ELR (cell line): ENCODE measurements at places on chromosomes 7 and 10.

DNA sequence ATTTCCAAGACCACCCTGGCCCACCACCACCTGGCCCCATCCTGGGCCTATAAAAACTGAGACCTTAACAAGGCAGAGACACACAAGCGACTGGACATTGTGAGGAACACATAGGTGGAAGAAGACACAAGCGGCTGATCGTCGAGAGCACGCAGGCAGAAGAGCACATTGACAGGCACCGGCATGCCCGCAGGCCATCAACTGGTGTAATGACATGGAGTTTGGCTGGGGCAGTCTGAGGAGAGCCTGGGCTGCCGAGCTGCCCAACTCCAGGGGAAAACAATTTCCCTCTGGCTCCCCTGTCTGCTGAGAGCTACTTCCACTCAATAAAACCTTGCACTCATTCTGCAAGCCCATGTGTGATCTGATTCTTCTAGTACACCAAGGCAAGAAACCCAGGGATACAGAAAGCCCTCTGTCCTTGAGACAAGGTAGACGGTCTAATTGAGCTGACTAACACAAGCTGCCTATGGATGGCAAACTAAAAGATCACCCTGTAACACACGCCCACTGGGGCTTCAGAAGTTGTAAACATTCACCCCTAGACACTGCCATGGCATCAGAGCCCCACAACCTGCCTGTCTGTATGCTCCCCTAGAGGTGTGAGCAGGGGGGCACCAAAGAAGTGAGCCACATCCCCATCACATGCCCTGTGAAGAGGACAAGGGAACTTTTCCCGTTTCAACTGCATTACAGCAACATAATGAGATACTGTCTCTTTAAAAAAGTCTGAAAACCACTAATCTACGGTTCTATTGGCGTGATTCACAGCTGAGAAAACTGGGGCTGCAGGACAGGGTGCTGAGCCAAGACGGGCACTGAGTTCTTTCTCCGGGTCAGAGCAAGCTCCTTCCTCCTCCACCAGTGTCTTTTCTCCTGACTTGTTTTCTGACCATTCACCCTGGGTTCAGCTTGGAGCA is 18.5 kb upstream of the TNS3 start:
- DNase-seq = peak; percentile 90

DNA sequence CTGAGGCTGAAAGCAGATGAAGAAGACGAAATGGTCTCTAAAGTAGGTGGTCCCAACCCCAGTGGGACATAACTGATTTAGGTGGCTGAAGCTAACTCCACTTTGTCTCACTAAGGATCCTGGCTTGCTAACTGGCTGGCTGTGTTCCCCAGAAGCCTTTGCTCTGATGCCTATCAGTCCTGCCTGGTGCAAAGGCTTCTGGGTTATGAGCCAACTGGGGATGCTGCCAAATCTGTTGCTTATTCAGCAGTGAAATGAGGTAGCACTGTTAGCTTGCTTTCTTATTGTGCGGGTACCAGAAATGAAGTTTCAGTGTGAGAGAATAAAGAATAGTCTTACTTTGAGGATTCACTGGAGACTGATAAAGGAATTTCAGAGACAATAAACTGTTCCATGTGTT is 18.1 kb downstream of the PRKG1 start:
- no peak for DNase-seq

DNA sequence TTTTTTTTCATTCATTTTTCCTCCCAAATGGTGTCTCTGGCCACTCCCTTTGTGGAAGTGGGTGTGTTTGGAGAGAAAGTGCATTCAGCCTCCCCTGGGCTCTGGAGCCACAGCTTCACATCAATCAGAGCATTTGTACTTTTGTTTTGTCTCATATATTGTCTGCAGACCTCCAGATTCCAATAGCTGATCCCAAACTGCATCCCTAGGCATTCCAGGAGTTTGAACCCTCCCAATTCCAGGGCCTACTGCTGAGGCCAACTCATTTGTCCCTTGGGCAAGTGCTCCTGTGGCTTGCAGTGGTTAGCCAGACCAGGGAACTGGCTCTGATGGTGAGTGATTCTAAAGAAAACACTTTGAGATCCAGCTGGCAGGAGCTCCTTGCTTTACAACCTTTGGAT is 163.3 kb downstream of the IPMK start:
- no peak for DNase-seq

DNA sequence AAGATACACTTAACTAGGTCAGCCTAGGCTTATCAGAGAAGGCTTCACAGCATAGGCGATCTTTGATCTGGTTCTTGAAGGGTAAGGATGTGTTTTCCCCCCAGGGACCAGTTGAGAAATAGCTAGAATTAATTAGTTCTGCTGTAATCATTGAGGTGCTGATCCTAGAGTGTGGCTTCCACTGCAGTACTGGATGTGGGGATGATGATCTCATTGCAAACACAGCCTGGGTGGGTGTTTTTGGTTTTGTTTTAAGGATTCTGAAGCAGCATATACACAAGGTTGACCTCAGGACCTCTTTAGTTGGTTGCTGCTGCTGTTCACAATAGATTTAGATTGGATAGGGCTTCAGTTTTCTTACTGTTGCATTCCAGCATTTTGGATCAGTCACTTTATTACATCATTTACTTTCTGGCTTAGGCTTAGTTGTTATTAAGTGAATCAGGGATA is 159.7 kb downstream of the AUTS2 start:
- DNase-seq = no peak

DNA sequence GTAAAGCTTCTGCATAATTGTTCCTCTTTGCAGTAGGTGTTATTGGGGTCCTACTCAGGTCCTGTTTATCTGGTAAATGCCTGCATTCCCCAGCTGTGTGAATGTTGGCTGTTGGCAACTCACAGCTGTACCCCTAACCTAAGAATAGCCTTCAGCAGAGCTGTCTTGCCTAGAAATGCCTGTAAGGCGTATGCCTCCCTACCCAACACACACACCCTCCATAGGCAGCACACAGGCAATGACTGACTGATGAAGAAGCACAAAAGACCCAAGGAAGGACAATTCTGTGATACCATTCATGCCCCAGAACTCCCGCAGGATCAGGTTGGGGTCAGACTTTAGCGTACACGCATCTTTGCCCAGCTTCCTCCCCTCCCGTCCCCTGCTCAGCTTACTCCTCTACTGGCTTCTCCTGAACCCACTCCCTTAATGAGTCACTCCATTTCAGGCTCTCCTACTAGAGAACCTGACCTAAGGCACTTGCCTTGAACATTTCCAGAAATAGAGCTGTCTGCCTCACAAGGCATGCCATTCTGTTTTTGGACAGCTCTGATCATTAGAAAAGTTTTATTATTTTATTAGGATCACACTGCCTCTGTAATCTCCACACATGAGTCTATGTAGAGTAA is 99.2 kb upstream of the PIK3CG start:
- DNase-seq = no peak

- no peak for DNase-seq
Measured at GRCh38 chr7:24788075-24788474, 30.8 kb upstream of the GSDME start.

DNA sequence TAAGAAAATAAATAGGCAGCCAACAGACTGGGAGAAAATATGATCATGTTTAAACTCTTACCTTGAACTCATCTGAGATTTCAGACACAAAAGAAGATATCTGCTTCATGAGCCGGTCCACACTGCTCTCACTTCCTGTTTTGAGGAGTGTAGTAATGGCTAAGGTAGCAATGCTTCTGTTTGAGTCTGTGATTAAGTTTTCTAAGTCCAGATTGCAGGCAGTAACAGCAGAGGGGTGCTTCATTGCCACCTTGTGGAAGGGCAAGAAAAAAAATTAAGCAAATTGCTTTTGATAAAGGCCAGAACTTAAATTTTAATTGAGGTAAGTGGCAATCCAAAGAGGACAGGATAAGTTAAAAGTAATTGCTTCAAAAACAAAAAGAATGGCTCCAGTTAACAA is 69.1 kb downstream of the MEST start:
- peak; percentile 44 for DNase-seq

- peak; percentile 26 for DNase-seq
Measured at GRCh38 chr7:47534322-47535034, 47.4 kb downstream of the TNS3 start.

DNA sequence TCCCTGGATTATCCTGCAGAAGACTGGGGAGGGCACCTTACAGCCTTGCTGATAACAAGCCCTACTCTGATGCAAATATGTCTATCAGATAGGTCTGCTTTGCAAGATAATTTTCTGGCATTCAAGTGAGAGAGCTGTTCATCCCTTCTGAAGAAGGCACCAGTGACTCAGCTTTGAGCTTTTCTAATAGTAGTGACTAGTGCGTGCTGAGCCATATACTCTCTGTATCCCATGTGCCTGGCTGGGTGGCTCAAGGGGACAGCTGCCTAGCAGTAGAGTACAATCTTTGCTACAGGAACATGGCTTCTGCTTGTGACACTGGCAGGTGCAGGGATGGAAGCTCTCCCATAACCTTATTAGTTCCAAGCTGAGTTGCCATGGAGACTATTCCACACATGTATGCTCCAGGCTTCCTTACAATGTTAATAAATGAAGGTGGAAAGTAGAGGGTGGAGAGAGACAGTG is 35.0 kb upstream of the ABCB4 start:
- DNase-seq = no peak

- no peak for DNase-seq
Measured at GRCh38 chr7:71131256-71132126, 453 bp upstream of the GALNT17 start.

DNA sequence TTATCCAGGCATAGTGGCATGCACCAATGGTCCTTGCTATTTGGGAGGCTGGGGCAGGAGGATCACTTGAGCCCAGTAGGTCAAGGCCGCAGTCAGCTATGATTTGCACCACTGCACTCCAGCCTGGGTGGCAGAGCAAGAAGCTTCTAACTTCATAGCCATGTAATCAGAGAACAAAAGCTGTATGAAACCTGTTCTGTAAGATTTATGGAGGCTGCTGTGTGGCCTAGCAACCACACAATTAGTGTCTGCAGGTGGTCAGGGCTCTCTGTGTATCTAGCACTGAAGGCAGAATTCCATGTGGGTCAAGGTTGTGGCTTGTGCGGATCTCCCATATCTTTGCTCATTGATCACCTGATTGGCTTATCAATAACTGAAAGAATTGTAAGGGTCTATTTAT is 221.5 kb upstream of the FOXK1 start:
- DNase-seq = no peak

DNA sequence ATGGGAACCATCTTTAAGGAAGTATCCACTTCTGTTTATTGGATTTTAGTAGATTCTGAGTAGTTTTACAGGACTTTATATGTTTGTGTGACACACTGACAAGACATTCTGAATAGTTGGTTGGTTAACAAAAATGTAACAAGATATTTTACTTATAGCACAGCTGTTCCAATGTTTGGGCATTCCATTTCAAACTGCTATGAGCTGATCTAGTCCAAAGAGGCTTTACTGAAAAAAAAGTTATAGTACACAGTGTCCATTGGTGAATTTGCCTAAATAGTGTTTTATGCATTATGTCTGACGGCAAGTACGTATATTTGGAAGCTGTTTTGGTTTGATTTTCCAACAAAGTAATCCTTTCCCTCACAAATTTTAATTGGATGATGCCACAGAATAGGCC is 99.1 kb downstream of the SAMD9 start:
- no peak for DNase-seq

DNA sequence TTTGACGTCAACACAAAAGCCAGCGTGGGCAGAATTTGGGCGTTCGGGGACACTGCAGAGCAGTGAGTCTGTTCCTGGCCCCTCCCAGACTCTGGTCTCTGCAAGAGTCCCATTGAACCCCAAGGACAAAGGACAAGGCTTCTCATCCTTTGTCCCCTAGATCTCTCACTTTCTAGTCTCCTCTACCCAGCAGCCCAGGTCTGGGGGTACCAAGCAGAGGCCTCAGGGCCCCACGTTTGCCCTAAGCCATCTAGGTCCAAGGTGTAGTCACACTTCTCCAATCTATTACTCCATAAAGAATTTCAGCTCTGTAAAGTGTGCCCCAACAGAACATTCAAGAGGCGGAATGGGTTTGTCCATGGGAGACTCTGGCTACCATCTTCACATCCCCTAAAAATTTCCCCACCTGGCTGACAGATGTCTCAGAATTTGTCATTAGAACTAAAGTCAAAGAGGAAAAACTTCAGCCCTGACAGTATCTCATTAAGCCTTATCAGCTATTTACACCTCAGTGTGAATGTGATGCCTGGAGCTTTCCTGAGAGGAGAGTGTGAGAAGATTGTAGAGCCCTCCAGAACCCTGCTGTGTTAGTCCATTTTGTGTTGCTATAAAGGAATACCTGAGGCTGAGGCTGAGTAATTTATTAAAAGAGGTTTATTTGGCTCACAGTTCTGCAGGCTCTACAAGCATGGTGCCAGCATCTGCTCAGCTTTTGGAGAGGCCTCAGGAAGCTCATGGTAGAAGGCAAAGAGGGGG is 81.4 kb upstream of the HABP2 start:
- no peak for DNase-seq

GRCh38 chr10:63528084-63528744 is 7.0 kb downstream of the REEP3 start:
- no peak for DNase-seq

DNA sequence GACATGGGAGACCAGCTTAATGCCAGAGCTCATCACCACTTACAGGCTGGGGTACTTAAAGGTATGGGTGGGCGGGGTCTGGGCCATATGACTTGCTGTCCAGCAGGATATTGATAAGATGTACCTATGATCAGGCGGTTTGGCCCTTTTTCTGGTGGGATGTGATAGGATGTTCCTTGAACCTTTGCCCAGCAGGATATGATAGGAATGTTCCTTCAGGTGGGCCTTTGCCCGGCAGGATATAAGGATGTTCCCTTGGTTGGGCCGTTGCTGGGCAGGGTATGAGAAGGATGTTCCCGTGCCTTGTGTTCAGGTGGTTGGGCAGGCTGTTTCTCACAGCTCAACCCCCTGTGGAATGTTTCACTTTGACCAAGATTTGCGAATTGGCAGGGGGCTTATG is 187.2 kb upstream of the CXCL12 start:
- DNase-seq = no peak

DNA sequence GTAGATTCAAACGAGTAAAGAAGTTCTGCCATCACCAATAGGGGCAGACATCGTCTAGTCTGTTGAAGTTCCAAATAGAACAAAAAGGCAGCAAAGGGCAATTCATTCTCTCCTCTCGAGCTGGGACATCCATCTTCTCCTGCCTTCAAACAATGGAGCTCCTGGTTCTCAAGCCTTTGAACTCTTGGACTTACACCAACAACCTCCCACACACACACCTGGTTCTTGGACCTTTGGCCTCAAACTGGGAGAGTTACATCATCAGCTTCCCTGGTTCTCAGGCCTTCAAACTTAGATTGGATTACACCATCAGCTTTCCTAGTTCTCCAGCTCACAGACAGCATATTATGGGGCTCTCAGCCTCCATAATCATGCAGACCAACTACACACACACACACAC is 9.8 kb upstream of the GIMAP5 start:
- no peak for DNase-seq
